ENCODE measurements at places on chromosomes 6 and 20. TPM values are rescaled to one million over a fixed set of nuclear protein-coding genes. Genes with fewer than 3 reads are reported as not detected.

DNA sequence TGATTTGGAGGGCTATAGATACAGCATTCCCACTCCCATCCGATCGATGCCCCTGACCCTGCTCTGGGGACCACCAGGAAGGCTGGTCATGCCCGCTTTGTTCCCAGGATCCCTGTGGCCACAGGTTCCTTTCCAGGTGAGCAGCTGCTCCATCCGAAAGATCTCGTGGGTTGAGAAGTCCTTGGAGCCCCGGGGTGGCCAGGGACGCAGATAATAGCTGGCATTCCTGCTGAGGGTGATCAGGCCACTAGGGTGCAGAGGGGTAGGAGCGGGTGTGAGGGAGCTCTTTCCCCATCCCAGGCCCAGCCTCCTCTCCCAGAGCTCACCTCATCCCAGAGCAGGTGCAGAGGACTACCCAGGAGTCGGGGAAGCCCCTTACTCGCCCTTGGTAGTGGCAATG lies 7.4 kb downstream of the ADAM33 start:
- DNase-seq = no peak

GRCh38 chr6:72623808-72624207 lies 1.9 kb downstream of the KCNQ5 start:
- DNase-seq = no peak

DNA sequence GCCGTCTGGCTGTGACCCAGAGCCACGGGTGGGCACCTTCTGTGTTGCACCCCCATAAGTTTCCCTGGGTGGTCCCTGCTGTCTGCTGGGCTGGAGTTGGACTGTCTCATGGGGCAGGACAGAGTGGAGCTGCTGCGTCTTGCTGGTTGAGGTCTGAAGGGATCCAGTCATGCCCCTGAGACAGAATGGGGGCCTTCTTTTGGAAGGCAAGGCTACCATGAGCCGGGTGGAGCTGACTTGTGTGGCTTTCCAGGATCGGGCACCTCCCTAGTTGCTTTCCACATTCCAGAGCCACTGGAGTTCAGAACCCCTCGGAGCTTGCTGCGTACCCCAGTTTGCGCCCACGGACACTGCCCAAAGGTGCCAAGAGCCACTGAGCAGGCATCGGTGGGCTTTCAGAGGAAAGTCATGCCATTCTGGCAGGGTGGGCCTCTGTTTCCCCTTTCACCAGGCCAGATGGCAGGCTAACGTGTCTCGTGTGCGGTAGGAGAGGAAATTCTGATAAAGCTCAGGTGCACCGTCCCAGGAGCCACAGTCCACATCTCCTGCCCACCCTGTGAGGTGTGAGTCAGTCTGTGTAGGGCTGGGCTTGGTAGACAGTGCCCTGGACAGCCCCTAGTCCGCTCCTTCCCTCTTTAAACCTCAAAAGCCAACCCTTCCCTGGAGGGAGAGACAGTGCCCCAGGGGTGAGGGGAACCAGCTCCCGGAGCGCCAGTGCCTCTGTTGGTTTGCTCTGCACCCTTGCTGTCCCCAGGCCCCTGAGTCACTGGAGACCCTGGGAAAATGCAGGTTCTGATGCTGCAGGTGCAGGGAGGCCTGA lies 125.3 kb downstream of the SYCP2 start:
- DNase-seq = no peak

DNA sequence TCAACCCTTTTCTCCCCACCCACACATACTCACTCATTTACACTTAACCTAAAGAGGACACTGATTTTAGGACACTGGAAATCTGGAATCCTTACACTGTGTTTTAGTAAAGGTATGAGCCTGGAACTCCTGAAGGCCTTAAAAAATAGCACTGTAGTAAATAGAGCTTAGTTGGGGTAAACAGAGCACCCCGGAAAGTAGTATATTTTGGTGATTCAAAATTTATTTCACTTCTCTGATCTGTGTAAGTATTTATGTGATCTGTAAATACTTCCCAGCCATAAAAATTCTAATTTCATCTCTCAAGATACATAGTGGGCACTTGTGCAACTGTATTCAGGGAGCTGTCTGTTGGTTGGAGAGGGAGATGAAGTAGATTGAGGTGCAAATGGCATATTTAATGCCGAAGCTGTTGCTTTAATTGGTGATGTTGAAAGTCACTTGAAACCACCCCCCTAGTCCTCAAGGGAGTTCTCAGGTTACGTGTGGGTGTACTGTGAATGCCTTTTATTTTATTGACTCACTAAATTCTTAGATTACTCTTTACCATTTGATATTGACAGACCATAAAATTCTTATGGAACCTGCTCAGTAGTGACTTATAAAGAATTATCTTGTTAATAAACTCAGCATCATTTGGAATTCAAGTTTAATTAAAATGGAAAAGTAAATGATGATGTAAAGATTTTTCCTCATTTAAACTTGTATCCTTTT lies 154.9 kb downstream of the SOX4 start:
- DNase-seq = no peak

DNA sequence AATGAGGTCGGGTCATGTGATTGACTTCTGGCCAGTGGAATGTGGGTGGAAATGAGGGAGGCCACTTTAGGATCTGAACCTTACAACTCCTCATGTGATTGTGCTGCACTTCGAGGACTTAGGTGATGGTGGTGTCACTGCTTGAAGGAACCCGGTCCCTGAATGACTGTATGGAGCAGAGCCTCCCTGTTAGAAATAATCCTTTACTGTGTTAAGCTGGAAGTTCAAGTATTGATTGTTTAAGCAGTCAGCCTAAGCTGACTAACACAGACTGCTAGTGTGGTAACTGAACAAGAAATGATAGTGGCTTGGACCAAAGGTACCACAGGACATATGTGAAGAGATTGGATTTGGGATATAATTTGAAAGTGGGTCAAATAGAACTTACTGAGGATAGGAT lies 138.0 kb downstream of the OPN5 start:
- no peak for DNase-seq

- DNase-seq = no peak
Measured at GRCh38 chr6:108348655-108349349, 53.9 kb downstream of the AFG1L start.

- no peak for DNase-seq
Measured at GRCh38 chr20:34449674-34450592, 66.3 kb upstream of the DYNLRB1 start.

DNA sequence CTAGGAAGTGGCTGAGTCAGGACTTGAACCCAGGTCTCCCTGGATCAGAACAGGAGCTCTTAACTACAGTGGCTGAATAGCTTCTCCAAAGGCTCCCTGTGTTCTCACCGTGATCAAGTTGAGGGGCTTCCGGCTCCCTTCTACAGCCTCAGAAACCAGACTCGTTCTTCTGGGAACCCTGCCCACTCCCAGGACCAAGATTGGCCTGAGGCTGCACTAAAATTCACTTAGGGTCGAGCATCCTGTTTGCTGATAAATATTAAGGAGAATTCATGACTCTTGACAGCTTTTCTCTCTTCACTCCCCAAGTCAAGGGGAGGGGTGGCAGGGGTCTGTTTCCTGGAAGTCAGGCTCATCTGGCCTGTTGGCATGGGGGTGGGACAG lies 44.6 kb upstream of the TTPAL start:
- DNase-seq = no peak

- DNase-seq = peak; percentile 88
Measured at GRCh38 chr6:40956936-40957335, 82.1 kb downstream of the UNC5CL start.

DNA sequence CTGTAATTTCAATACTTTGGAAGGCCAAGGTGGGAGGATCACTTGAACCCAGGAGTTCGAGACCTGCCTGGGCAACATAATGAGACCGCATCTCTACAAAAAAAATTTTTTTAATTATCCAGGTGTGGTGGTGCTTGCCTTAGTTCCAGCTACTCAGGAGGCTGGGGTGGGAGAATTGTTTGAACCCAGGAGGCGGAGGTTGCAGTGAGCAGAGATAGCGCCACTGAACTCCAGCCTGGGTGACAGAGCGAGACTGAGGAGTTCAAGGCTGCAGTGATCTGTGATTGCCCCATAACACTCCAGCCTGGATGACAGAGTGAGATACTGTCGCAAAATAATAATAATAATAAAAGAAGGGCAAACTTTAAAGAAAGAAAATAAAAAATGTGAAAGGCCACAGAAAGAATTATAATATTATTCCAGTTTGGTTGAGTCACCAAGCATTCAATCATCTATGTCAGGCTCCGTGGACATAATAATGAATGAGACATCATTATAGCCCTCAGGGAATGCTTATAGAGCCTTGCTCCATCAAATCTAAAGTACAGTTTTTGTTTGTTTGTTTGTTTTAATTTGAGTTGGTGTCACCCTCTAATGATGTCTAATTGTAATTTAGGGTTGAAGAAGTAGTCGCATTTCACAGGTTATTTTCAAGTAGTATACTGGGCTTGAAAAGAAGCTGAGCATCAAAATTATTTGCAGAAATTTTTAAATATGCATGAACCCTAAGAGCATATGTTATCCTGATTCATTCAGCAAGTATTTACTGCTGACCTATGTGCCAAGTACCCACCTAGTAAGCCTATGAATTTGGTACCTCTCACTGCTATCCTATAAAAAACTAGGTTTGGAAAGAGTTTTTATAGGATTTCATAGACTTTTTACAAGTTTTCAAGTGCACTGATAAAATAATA lies 15.1 kb downstream of the GLYATL3 start:
- no peak for DNase-seq

DNA sequence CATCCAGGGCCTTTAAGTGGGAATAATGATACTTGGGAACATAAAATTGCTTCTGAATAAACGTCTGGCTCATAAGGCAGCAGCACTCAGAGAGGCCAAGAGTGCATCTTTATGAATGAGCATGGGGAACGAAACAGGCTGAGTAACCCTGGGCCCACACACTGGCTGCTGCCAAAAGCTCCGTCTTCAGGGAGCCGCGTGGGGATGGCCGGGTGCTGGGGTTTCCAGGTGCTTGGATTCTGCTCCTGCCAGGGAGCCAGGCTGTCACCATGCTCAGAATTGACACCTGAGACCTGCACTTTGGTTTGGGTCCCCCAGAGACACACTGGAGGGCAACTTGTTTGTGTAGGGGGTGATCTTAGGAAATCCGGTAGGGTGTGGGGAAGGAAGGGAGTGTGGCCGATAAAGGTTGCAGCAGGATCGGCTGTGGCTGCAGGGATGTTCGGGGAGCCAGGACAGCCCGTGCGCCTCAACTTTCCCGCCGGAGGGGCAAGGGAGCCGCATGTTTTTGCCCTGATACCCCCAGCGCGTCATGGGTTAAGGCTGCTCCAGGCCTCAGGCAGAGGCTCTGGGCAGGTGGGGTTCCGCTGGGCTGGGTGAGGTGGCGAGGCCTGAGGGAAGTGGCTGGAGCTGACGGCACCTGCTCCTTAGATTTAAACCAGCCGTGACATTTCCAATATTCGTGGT lies 101.8 kb downstream of the YTHDF1 start:
- DNase-seq = no peak

- DNase-seq = no peak
Measured at GRCh38 chr6:43945768-43946080, 175.7 kb downstream of the VEGFA start.

DNA sequence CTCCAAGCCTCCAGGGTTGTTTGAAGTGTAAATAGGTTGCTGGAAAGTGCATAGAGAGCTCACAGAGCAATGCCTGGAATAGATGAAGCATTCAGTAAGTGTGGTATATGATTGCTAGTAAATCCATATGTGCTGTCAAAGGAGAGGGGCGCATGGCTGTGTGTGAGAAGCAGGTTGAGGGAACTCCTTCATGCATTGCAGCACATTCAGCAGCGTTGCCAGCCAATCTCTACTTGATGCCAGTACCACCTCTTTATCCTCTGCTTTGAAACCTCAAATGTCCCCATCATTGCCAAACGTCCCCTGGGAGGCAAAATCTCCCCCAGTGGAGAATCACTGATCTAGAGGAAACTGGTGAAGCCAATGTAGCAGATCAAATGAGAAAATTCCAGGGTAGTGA lies 82.7 kb upstream of the RALGAPA2 start:
- no peak for DNase-seq

GRCh38 chr6:127877231-127877630 lies 23.6 kb downstream of the THEMIS start:
- no peak for DNase-seq

GRCh38 chr20:16314320-16314719 lies 258.9 kb downstream of the KIF16B start:
- no peak for DNase-seq

GRCh38 chr6:106586815-106587415 lies 42.4 kb downstream of the RTN4IP1 start:
- no peak for DNase-seq

GRCh38 chr6:22214314-22214713 lies 82.5 kb downstream of the PRL start:
- no peak for DNase-seq

- DNase-seq = no peak
Measured at GRCh38 chr6:162532283-162533008, 195.1 kb downstream of the PRKN start.

GRCh38 chr6:134938896-134939295 lies 11.0 kb downstream of the ALDH8A1 start:
- DNase-seq = no peak

C6orf47 gene
- 19.0 TPM for total RNA-seq

CTAGE9 gene
- not detected for total RNA-seq

MICB gene
- 8.1 TPM for total RNA-seq

VWA7 gene
- total RNA-seq = 1.5 TPM

SLC13A3 gene
- total RNA-seq = 2.6 TPM

TMEM244 gene
- total RNA-seq = not detected

RAB44 gene
- total RNA-seq = 0.07 TPM

AVP gene
- not detected for total RNA-seq

AFG1L gene
- 3.6 TPM for total RNA-seq

AK9 gene
- 6.0 TPM for total RNA-seq

SLC17A9 gene
- 12.0 TPM for total RNA-seq

OR2J3 gene
- total RNA-seq = not detected

EYA4 gene
- 0.58 TPM for total RNA-seq

ADGRF4 gene
- total RNA-seq = 5.5 TPM

Measured in kidney epithelial cell (primary cell).